ENCODE measurements at places on chromosomes 3 and 15.

DNA sequence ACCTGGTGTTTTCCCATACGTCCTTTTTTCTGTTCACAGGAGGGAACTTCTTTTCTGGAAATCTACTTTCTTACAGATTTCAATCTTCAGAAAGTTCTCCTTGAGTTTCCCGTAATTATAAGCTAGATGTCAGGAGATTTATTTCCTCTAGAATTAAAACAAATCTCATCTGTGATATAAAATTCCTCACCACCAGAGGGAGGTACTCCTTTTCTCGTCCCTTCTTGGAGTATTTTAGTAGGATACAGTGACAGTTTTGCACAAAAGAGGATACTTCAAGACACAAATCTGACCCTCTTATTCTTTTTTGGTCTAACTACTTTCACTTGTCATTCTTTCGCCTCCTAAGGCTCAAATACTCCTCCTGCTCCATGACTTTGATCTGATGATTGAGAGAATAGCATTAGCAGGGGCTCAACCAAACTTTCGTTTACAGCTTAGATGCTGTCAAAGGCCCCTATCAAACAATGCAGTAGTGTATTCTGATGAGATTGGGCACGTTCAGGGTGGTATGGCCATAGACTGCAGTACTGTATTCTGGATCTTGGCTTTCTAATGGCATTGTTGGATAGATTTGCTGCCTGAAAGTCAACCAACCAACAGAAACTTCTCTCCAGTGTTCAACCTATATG lies 38.0 kb downstream of the TMEM41A start:
- no peak for DNase-seq
- H3K36me3 ChIP-seq, result no peaks in the 10 kb centered on the region
- H3K4me1 ChIP-seq, result no peaks in the 10 kb centered on the region
- H3K27ac ChIP-seq, result no peak overlapping the region
- H3K27me3 ChIP-seq, result no peaks in the 10 kb centered on the region

- H3K27me3 ChIP-seq, result no peaks in the 10 kb centered on the region
- H3K36me3 ChIP-seq, result no peaks in the 10 kb centered on the region
- H3K4me1 ChIP-seq, result peaks cover 5% of the 10 kb centered on the region
- H3K27ac ChIP-seq, result no peak overlapping the region
Observed at GRCh38 chr3:195849322-195850074, 37.8 kb upstream of the MUC4 start.

- H3K27ac ChIP-seq, result no peak overlapping the region
- peak; percentile 17 for DNase-seq
- H3K4me3 ChIP-seq, result no peak overlapping the region
- no peaks in the 10 kb centered on the region for H3K27me3 ChIP-seq
- peaks cover 45% of the 10 kb centered on the region for H3K4me1 ChIP-seq
Observed at GRCh38 chr15:49145651-49146609, 9.5 kb downstream of the COPS2 start.

- no peak for DNase-seq
- no peaks in the 10 kb centered on the region for H3K36me3 ChIP-seq
- no peaks in the 10 kb centered on the region for H3K27me3 ChIP-seq
Observed at GRCh38 chr15:43998607-43999006, 171.8 kb downstream of the WDR76 start.

GRCh38 chr3:108380128-108380795 lies 83.9 kb downstream of the HHLA2 start:
- no peak overlapping the region for H3K4me3 ChIP-seq
- H3K27me3 ChIP-seq, result no peaks in the 10 kb centered on the region
- H3K36me3 ChIP-seq, result no peaks in the 10 kb centered on the region

DNA sequence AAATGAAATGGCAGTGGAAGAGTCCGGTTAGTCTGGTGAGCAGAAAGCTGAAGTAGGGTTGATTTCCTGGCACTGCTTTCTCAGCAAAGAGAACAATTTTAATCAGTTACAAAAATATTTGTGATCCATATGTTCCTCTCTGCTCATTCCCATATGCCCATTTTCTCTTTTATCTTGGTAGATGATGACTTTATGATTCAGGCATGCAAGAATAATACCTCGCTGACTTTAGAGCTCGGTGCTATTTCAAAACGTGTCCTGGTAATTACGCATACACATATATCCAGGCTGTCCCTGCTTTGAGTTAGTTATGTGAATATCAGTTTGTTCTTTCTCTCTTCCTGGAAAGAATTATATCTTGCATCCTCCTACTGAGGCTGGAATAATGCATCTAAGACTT lies 38.5 kb downstream of the ARPP21 start:
- H3K36me3 ChIP-seq, result no peaks in the 10 kb centered on the region
- H3K4me1 ChIP-seq, result no peaks in the 10 kb centered on the region
- no peak overlapping the region for H3K4me3 ChIP-seq
- no peaks in the 10 kb centered on the region for H3K27me3 ChIP-seq
- no peak for DNase-seq

- H3K27ac ChIP-seq, result peak overlapping the region; percentile 79
- H3K4me3 ChIP-seq, result peak overlapping the region; percentile 93
- no peaks in the 10 kb centered on the region for H3K36me3 ChIP-seq
- peak; percentile 75 for DNase-seq
- H3K27me3 ChIP-seq, result no peaks in the 10 kb centered on the region
Observed at GRCh38 chr15:84749111-84749991, 959 bp downstream of the ZNF592 start.

DNA sequence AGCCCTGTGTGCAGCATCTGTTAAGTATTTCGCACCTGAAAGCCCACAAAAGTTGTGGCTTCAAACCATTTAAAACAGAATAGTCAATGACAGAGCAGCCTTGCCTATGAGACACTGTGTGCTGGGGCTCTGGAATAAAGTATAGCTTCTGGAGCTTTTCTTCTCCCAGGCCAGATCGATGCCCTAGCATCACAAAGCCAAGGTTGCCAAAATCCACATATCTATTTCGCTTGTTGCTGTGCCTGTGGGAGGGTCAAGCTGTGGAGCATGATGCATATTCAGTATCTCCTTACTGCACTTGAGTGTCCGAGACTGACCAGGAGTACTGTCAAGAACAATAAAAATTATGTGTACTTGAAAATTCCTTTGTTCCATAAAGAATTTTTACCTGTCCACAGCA lies 7.6 kb downstream of the PLOD2 start:
- H3K27ac ChIP-seq, result no peak overlapping the region
- no peaks in the 10 kb centered on the region for H3K36me3 ChIP-seq
- DNase-seq, result no peak
- no peaks in the 10 kb centered on the region for H3K4me1 ChIP-seq
- no peak overlapping the region for H3K4me3 ChIP-seq

DNA sequence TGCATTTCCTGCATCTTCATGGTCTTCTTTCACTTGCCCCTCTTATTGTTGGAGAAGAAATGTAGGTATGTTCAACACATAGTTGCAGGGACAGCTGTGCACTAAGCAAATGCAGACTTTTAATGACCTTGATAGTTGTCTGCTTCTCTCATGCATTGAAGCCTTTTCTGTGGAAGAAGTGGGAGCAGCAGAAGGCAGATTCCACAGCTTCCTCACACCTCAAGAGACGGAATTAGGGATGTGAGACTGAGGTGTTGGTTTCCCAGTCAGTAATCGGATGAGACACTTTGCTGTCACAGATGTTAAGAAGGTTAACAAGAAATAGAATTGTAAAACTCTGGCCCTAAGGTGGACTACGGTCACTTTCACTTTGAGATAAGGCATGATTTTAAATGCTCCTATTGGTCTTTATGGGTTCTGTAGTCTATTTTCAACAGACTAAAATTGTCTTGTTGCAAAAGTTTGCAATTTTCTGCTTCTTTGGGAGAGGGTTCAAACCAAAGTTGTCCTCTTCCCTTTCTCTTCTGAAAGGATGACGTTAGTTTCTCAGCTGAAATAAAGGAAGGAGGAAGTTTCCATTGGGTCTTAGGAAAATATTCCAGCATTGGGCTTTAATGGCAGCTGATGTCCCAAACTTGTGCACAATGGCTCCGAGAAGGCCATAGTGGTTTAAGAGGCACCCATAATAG lies 117.4 kb downstream of the LPP start:
- DNase-seq, result no peak
- H3K4me3 ChIP-seq, result no peak overlapping the region
- no peaks in the 10 kb centered on the region for H3K4me1 ChIP-seq
- no peaks in the 10 kb centered on the region for H3K36me3 ChIP-seq
- H3K27ac ChIP-seq, result no peak overlapping the region
- no peaks in the 10 kb centered on the region for H3K27me3 ChIP-seq

- H3K27ac ChIP-seq, result no peak overlapping the region
- no peak for DNase-seq
- no peak overlapping the region for H3K4me3 ChIP-seq
- no peaks in the 10 kb centered on the region for H3K27me3 ChIP-seq
- no peaks in the 10 kb centered on the region for H3K36me3 ChIP-seq
- H3K4me1 ChIP-seq, result no peaks in the 10 kb centered on the region
Observed at GRCh38 chr15:29115093-29115991, 154.3 kb downstream of the NSMCE3 start.

DNA sequence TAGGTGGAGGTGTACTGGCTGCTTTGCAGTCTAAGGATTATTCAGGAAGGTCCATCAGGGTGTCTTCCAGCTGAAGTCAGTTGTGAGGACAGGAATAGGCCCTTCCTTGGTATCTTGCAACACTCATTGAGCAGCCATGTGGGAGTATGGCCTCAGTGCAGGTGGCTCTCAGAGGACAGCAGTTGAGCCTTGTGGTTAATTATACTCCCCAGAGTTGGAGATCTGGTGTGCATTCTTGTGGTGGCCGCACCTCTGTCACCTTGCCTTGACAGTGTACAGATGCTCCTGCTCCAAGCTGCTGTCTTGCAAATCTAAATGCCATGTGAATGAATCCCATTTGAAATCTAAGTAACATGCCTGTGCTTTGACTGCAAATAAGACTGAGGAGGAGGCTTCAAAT lies 339.9 kb upstream of the BCHE start:
- H3K4me1 ChIP-seq, result no peaks in the 10 kb centered on the region
- no peaks in the 10 kb centered on the region for H3K36me3 ChIP-seq
- H3K4me3 ChIP-seq, result no peak overlapping the region
- no peak overlapping the region for H3K27ac ChIP-seq
- DNase-seq, result no peak

DNA sequence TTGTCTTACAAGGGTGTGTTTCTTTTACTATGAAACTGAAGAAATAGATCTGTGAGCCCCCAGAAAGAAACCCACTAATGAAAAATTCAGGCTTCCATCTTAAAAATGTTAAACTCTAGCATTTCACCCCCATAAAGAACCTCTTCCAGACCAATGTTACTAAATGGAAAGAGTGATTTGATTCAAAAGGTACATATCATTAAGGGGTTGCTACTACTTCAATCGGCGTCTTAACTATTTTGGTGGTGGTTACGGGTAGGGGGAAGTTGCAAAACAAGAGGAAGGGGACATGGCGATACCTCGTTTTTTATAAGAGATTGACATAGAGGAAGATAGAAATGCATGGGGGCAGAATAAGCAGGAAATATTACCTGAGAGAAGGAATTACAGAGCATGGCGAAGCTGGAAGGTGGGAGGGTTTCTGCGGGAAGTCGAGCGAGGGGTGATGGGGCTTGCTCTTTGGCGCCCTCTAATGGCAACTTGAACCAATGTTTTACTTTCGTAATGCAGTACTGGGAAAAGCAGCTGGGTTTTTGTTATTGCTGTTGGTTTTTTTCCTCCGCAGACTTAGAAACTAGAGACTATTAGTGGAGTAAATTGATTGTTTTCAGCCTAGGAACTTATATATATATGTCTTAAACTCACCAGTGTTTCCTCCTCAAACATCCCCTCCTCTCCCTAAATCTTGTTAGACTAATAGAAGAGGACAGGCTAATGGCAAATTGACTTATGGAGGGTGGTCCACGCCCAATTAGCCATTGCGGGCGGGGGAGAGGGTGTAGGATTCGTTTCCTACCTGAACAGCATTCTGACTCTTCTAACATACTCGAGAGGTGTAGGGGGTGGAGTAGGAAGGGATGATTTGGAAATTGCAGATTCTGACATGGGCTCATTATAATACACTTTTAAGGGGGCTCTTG lies 11.3 kb upstream of the SOX2 start:
- no peak overlapping the region for H3K27ac ChIP-seq
- H3K4me3 ChIP-seq, result no peak overlapping the region
- H3K36me3 ChIP-seq, result no peaks in the 10 kb centered on the region
- H3K27me3 ChIP-seq, result peaks cover 67% of the 10 kb centered on the region
- DNase-seq, result peak; percentile 39
- H3K4me1 ChIP-seq, result peaks cover 21% of the 10 kb centered on the region

- H3K4me1 ChIP-seq, result no peaks in the 10 kb centered on the region
- no peak overlapping the region for H3K27ac ChIP-seq
- H3K4me3 ChIP-seq, result no peak overlapping the region
- H3K27me3 ChIP-seq, result no peaks in the 10 kb centered on the region
- DNase-seq, result no peak
Observed at GRCh38 chr15:61612111-61612510, 383.0 kb upstream of the RORA start.

DNA sequence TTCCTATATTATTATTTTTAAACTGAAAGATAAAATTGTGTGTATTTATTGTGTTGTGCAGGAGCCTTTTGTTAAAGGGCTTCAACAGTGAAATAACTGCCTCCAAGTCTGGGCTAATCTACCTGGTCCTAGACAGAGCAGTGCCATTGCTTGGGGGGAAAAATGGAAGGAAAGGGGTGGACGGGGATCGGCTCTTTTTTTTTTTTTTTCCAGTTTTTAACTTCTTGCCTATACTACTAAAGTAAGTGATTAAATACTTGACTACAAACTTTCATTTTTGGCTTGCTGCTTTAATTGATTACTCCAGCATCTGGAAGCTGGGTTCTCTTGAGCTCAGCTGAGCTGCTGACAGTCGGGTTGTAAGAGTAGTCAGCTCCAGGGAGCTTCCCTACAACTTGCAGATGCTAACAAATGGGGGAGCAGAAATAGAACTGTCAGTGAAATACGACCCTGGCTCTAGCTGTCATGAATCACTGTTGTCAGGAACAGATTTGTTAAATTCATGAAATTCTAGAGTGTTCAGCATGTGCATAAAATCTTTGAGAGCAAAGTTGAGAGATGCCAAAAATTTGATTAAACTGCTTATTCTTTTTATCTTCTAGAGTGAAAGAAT lies 276.7 kb downstream of the ROBO1 start:
- no peak overlapping the region for H3K27ac ChIP-seq
- H3K27me3 ChIP-seq, result no peaks in the 10 kb centered on the region
- no peak for DNase-seq
- no peaks in the 10 kb centered on the region for H3K4me1 ChIP-seq

- no peak overlapping the region for H3K27ac ChIP-seq
- H3K4me3 ChIP-seq, result no peak overlapping the region
- no peak for DNase-seq
- no peaks in the 10 kb centered on the region for H3K4me1 ChIP-seq
Observed at GRCh38 chr15:88882785-88883184, 12.6 kb downstream of the HAPLN3 start.

DNA sequence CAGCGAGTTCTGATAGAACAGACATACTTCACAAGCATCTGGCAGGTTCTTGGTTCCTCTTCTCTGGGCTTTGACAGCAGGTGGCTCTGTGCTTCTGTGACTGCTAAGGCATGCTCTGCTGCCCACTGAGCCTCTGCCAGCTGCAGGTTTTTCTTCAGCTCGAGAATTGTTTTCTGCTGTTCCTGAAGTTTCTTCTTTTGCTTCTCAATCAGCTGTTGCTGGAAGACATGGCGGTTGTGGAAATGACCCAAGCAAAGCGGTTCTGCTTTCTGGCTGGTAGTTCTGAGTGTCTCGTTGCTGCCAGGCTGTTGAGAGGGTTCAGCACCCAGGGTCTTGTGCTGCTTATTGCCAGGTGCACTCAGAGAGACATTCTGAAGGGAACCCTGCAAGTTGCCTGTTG lies 50.8 kb downstream of the CCDC191 start:
- H3K27ac ChIP-seq, result no peak overlapping the region
- H3K4me1 ChIP-seq, result no peaks in the 10 kb centered on the region
- no peak overlapping the region for H3K4me3 ChIP-seq
- DNase-seq, result no peak
- no peaks in the 10 kb centered on the region for H3K36me3 ChIP-seq

- no peak overlapping the region for H3K27ac ChIP-seq
- H3K4me3 ChIP-seq, result no peak overlapping the region
- H3K27me3 ChIP-seq, result no peaks in the 10 kb centered on the region
- H3K4me1 ChIP-seq, result no peaks in the 10 kb centered on the region
Observed at GRCh38 chr15:62901909-62902546, 140.5 kb upstream of the TPM1 start.

Data from CD4-positive, alpha-beta memory T cell (primary cell).